ENCODE measurements at places on chromosomes 3 and 15. TPM values are rescaled to one million over a fixed set of nuclear protein-coding genes. Genes with fewer than 3 reads are reported as not detected.

Gene EBLN2
- total RNA-seq, result 3.4 TPM

Gene HHLA2
- not detected for total RNA-seq

Gene CHRM5
- total RNA-seq, result not detected

Gene DNAH1
- total RNA-seq, result 3.9 TPM

Gene RBM15B
- 19.2 TPM for total RNA-seq

Gene ITPR1
- total RNA-seq, result 41.3 TPM

Gene FAM174B
- 1.0 TPM for total RNA-seq

Gene MAP1A
- 7.7 TPM for total RNA-seq

Gene CADPS
- total RNA-seq, result not detected

Gene SHC4
- 10.9 TPM for total RNA-seq

Gene RASL12
- 0.07 TPM for total RNA-seq

Gene INTS14
- 60.3 TPM for total RNA-seq

Gene RTP3
- total RNA-seq, result not detected

Gene CFAP100
- not detected for total RNA-seq
